ENCODE measurements at places on chromosomes 13 and 19.

GRCh38 chr19:3618144-3618810 is 8.3 kb downstream of the CACTIN start:
- DNase-seq, result peak; percentile 26

DNA sequence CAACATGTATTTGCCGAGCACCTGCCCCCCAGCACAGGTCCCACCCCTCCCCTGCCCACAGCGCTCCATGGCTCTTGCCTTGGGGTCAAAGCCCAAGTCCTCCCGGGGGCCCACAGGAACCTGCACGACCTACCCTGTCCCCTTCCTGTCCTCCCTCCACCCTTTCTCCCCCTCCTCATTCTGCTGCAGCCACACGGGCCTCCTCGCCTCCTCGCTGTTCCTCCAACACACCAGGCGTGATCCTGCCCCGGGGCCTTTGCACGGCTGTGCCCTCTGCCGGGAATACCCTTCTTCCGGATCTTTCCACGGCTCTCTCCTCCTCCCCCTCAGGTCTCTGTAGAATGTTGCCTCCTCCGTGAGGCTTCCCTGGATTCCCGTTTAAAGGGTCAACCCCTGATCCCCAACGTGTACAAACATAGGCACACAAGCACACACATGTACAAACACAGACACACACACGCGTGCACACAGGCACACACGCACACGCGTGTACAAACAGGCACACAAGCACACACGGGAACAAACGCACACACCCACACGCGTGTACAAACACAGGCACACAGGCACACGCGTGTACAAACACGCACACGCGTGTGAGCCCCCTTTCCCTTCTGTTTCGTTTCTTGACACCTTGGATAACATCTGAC is 2.8 kb downstream of the MADCAM1 start:
- DNase-seq, result no peak

DNA sequence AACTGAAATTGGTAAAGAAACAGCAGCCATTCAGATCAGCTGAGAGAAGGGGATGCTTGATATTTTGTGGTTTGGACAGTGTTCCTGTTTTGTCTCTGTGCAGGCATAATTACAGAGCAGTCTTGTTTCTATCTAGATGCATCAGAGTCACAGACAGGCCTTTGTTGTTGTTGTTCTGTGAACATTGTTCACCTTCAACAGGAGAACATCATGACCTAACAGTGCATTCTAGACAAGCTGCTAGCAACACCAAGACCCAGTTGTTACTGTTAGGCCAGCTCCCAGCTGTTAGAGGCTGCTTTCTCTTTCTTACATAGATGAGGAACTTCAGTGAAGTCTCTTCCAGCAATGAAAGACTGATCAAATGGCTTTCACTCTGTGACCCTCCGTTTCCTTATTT is 8.5 kb upstream of the LSR start:
- DNase-seq, result no peak

DNA sequence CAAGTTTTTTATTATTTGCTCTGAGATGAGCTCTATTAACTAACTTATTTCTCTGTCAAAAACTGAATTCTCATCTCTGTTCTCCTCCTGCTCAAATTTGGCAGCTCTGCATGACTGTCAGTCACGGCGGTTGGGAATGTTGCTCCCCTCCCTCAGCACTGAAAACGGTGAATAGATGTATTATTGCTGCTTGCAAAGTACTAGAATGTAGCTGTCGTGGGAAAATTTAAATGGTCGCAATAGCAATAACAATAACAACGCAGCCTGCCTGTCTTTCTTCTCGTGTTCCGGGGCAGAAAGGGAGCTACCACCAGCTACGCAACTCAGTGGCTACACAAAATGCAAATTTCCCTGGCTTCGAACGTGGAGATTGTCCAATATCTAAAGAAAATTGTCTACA is 125.6 kb upstream of the FRY start:
- peak; percentile 39 for DNase-seq

DNA sequence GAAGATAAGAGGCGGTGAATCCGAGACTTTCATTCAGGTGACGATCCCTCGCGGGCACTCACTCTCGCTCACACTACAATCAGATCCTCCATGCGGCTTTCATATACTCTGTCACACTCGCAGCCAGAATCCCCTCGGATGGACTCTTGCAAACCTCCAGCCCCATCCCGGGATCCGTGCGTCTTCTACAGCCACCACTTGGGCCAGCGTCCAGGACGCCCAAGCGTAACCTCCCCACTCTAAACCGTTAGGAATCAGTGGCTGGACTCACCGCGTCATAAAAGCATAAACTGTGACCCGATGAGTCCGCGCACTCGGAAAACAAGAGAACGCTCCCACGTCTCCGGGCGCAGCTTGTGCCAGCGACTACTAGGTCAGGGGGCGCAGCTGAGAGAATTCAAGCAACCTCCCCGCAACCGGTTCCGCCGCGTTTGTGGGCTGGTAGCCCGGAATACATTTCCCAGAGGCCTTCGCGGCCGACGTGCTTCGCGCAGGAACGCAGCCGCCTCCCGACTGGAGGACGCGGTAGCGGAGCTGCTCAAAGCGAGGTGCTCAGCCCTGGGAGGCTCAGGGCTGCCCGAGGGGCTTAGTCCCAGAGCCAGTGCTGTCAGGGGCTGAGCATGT is 27.6 kb downstream of the ZNF607 start:
- peak; percentile 90 for DNase-seq

DNA sequence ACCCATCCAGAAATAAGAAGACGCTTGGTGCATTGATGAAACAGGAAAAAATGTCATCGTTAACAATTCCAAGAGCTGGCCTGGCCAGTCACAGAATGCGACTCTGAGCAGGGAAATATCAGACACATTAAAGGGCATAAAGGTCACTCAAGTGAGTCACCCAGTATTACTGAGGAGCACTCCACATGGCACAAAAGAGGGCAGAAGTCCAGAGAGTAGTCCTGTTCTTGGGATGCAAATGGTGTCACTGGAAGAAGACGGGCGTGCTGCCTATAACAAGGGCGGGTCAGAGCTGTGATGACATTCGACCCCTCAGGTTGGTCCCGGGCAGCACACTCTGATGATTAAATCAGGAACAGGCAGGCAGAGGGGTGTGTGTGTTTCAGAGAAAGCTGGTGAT is 720.3 kb downstream of the UQCRFS1 start:
- no peak for DNase-seq

GRCh38 chr13:98504371-98504963 is 72.4 kb downstream of the STK24 start:
- no peak for DNase-seq

DNA sequence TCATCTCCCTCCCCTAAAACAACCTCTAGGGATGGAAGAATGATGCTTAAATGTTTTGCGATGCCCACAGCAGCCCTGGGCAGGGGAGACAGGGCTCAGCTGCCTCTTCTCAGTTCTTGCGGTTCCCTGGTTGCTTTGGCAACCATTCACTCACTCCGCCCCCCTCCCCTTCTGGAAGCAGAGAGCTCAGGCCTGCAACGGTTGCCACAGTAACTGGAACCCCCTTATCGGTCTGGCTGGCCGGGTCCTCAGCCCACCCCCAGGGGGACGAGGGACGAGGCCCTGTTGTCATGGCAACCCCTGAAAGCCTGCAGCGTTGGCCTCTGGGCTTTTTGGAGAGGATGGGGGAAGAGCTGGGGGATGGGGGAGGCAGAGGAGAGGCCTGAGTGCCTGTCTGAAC is 19.5 kb downstream of the NOVA2 start:
- DNase-seq, result no peak

DNA sequence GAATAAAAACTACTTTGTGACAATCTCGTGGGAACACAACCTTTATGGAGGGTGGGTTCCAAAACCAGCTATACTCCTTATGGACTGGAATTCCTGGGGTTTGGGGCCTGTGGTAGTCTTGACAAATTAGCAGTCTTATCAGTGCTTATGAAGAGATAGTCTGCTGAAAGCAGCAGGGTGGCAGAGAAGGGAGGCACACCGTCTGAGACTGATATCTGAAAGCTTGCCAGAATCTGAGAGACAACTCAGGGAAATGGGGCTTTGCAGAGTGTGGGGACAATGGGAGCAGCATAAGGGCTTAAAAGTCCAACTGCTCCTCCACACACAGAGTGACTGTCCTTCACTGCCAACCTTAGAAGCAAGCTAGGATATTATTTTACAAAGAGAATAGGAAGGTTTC is 95.9 kb downstream of the UGGT2 start:
- no peak for DNase-seq

DNA sequence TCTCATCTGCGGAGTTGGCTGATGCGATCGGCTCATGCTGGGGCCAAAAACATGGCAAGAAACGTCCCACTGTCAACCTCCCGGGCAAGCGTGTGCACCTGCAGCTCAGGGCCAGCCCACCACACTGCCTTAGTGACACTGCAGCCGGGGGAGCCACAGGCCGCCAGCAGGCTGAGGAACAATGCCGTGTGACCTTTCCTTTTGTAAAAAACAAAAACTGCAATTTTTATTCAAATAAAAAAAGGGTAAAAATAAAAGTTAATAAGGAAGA is 18.8 kb upstream of the TMEM255B start:
- DNase-seq, result no peak

DNA sequence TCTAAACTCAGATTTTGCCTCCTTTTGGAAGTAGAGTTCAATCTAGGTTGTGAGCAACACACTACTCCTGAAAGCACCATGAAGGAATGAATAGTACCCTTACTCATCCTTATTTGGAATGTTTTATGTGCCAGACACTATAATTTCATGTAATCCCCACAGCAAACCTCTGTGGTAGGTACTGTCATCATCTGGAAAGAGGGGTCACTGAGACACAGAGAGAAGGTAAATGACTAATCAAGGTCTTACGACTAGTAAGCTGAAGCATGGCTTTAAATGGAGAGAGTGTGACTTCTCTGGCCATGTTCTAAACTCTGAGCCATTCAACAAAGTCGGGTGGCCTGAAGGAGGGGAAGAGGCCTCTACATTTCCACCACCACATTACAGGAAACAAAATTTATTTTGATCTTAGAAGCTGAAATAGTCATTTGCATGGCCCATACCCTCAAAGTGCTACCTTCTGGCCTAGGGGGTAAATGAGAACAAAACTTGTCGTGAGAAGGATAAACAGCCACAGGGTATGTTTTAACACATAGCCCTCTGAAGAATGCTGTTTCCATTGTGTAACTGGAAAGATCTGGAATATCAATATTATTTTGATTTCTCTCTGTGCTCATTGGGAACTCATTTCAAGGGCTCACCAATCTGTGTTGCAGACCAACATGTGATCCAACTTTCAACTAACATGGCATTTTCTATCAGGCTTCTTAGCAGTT is 180.8 kb upstream of the RFC3 start:
- DNase-seq, result no peak

DNA sequence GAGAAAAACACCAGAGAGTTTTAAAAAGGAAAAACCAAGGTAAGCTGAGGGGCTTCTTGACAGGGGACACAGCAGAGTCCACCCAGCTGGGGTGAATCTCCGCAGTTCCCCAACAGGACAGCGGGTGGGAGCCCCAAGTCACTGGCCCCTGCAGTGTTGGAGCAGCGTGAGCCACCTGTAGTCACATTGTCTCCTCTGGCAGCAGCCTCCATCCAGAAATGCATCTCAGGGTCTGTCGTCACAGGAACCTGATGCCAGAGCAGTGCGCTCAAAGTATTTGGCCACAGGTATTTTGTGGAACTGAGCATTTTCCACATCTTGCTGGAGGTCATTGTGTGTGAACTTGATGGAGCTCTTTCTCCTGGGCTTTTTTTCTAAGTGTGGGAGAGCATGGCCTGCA is 24.7 kb downstream of the CHAMP1 start:
- DNase-seq, result no peak

DNA sequence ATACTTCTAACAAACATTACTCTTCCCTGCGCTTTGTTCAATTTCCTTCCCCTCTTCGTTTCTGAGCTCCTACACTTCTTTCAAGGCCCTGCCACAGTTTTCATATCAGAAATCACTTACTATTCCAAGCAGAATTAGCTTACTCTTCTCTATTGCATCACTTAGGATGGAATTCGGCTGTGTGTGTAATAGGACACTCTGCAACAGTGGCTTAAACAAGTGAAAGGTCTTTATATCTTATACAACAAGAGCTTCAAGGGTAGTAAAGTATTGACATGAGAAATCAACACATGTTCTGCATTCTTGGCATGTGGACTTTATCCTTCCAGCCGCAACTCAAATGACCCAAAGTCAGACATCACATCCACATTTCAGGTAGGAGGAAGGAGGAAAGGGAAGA is 279.6 kb downstream of the PCDH20 start:
- no peak for DNase-seq

DNA sequence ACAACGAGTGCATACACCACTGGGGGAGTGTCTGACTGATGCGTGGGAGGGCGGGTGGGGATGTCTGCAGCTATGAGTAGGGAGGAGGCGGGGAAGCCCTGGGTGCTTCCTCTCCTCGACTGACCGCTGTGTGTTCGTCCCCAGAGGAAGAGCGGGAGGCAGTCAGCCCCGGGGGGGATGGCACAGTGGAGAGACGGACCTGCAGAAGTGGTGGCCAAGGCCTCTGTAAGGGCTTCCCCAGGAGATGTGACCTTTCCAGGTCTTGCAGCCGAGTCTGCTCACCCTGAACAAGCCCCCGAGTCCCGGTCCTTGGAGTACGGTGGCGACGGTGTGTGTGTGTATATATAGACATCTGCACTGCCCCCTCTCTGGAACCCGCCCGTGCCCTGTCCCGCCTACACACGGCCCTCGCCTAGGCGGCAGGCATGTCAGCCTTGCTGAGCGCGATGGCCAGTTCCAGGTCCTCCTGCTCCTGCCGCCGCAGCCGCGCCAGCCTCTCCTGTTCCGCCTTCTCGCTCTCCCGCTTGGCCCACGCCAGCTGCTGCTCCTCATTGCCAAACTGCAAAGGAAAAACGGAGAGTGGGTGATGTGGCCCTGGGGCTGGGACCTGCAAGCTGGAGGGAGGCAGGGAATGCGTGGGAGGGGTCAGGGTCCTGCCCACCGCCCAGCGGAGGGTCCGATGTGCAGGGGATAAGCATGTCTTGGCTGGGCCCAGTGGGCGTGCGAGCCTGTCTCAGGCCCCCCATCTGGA is 30.8 kb downstream of the KLF2 start:
- no peak for DNase-seq

DNA sequence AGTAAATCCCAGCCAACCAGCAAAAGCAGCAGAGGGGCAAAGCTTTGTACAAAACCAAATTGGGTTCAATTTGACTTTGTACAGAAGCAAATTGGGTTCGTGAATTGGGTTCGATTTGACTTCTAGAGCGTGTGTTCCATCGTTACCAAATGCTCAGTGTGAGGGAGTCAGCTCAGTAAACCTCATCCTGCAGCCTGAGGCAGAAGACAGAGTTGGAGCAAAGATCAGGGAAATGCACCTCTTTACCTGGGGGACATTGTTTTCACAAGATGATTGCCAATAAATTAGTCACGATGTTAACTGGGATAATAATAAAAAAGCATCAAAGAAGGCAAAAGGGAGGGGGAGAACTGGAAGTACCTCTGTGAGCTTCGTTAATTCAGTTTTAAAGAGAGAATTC is 1.5 kb downstream of the RAB20 start:
- DNase-seq, result no peak

Data from putamen (tissue), 1 donor.